ENCODE measurements at places on chromosomes 7 and 10.

DNA sequence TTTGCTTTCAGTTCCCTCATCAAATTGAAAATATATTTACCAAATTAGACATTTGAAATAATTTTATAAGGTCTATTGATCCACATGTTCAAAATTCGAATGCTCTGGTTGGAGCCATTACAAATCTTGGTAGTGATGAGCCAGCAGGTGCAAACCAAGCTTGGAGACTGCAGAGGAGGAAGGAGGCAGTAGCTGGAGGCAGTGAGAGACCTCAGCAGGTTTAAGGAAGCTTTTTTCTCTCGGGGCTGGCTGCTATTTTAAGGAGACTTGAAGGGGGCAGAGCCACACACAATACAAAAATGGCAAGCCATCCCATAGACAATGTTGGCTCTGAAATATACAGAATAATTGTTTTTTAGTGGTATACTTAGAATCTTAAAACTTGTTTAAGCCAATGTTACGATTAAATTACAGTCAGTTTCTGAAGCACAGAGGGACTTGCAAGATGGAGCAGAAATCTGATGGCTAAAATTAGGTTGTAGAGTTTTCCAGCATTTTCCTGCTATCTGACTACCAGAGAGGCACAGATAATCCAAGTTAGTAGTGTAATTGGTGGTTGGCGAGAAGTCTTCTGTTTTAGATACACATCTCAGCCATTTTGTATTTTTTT, 185.8 kb downstream of the SNX10 start:
- DNase-seq, result no peak

DNA sequence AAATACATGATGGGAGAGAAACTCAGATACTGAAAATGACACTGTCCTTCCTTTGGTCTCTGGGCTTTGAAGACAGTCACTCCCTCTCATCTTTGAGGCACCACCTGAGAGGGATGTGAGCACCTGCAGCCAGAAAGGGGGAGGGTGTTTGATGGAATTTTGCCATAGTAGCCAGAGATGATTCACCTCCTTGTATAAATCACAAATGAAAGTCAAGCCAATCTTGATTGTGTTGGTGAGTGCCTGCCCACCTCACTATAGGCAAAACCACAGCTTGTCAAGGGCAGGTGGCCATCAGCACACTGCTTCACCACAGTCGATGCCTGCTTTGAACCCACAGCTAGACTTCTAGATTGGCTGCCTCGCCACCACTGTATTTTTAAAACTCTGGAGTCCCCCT, 48.2 kb downstream of the PON1 start:
- DNase-seq, result no peak

DNA sequence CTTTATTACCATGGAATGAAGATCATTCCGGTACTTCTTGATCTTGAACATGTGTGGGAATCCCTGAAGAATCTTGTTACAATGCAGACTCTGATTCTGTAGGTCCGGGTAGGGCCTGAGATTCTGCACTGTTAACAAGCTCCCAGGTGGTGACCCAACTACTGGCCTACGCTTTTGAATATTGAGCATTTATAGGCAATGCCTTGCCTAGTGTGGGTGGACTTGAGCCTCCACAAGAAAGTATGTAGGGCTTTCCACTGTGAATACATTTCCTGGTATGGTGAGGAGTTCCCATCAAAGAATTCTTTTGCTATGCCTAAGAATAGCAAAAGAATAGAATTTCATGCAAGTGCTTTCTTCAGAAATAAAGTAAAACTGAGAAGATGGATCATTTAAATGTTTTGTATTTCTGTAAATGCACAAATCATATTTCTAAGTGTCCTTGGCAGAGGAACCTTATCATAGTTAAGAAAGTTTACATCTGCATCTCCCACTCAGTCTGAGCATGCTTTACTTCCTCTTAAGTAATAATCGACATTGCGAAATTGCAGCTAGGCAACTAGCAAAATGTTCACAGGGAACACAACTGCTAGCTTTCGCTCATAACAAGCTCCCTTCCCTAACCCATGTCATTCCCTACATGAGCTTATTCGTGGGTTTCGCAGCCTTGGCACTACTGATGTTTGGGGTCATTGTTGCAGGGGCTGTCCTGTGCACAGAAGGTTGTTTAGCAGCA, 71.4 kb downstream of the AHR start:
- no peak for DNase-seq

- no peak for DNase-seq
Observed at GRCh38 chr7:130930681-130931080, 196.7 kb upstream of the KLF14 start.

GRCh38 chr7:48245751-48246472, 74.7 kb downstream of the ABCA13 start:
- no peak for DNase-seq

DNA sequence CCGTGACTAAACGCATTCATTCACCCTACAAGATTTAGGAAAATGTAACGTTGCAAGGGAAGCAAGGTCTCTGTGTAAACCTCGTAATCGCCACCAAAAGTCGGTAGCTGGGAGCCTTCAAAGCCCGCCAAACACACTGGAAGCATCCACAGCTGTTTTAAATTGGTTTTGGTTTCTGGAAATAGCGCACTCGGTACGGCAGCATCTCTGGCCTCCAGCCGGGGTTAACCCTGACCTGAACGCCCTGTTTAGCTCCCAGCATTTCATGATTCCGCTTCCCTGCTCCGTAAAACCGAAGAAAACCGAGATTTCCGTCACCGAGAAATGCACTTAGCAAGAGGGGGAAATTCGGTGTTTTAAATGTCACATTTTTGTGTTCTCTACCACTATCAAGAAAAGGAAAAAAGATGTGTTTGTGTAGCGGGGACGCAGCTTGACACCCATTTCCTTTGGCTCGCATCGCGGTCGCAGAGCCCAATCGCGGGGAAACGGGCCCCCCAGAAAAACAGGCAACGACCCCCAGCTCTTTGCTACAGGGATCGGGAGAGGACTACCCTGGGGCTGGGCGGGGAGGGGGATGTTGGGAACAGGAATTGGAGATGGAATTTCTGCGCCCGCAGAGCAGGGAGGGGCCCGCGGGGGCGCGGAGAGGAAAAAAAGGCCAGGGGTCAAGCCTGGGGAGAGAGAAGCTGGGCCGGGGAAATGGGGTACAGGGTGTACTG, 646 bp downstream of the SGCE start:
- no peak for DNase-seq

- DNase-seq, result no peak
Observed at GRCh38 chr7:128937271-128937646, 468 bp upstream of the IRF5 start.

DNA sequence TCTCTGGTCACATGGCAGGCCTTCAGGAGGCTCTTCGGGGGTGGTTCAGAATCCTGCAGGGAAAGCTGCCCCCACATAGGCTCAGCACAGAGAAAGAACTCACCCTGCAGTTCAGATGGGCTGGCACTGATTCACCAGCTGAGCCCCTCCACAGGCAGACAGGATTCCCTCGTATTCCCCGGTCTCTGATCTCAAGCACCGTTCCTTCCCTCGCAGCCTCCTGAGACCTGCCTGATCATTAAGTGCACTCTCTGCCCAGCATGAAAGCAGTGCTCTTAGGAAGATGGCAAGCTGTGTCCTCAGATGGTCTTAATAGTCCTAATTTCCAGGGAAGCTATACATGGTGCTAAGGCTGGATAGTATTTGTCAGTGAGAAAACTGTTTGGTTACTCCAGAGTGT, 78.2 kb upstream of the NPS start:
- DNase-seq, result no peak

GRCh38 chr7:46486256-46487206, 565.5 kb upstream of the IGFBP3 start:
- DNase-seq, result no peak

- no peak for DNase-seq
Observed at GRCh38 chr10:121617176-121617575, 18.9 kb upstream of the FGFR2 start.

DNA sequence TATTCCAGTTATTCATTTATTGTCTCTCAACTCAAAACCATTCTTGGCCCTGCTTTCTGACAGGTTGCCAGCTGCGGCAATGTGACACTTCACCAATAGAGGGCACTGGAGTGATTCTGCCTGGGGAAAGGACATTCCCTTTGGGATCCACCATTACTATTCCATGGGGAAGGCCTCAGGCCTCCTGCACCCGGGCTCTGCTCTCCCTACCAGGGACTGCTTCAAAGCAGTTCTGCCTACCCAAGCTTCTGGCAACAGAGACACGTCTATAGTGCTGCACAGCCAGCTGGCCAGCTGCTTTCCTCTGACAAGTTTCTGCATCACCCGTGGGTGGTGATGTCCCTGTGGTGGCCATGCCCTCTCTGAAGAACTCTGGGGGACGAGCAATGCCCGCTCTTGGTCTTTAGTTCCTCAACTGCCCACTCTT, 163.8 kb downstream of the ELMO1 start:
- DNase-seq, result no peak

All from stimulated activated CD4-positive, alpha-beta T cell treated with anti-CD3 and anti-CD28 coated beads, TNF-alpha, amount 100 ng/mL, for 24 hours (primary cell).